CD4-positive, alpha-beta T cell treated with Interleukin-15 for 4 hours (primary cell): ENCODE measurements at places on chromosomes 7 and 10.
A peak's percentile ranks its signal among the peaks of the same experiment; 100 is the strongest.

GRCh38 chr7:1246160-1246870 is 13.6 kb downstream of the UNCX start:
- no peak for DNase-seq

GRCh38 chr10:3946234-3947229 is 161.5 kb upstream of the KLF6 start:
- peak; percentile 34 for DNase-seq

- DNase-seq = no peak
Measured at GRCh38 chr7:45917064-45917463, 4.0 kb downstream of the IGFBP3 start.

- no peak for DNase-seq
Measured at GRCh38 chr10:6347391-6347951, 144.7 kb downstream of the PFKFB3 start.

DNA sequence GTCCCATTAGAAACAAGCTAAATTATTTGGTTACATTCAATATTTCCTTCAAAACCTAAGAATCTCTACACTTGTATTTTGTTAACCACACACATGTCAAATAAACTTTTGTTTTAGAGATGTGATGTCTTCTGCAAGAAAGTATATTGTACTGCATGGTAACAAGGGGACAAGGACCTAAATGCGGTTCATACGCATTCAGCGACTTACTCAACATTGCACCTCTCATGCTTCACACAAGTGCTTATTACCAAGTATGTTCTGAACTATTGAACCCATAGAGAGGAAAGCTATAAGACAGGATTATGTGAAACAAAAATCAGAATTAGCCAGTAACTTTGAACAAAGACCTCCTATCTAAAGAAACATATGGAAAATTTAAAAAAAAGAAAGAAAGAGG is 68.3 kb downstream of the CREB5 start:
- no peak for DNase-seq

GRCh38 chr10:17685233-17685840 is 41.4 kb downstream of the STAM start:
- DNase-seq = no peak

DNA sequence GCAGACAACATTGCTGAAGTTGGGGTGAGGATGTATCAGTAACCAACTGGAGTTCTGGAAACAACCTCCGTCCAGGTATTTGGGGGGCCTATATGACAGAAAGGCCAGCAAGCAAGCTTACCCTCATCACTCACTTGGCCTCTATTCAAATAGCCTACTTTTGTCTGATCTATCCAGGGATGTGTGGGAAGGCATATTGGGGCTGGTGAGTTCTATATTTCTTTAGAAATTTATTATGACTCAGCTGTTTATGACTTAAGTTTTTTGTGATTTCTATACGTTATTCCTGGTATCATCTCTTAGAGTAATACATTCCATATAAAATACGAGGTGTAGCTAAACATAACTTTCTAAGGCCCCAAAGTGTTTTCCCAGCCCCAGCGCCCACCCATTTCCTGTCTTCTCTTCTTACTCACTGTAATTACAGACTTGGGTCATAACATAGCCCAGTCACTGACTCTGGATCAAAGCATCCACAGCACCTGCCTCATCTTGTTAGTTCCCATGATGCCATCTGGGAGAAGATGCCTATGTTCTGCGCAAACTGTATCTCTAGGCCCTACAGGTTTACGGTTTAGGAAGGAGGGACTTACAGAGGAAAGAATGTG is 18.1 kb downstream of the GARS1 start:
- no peak for DNase-seq

DNA sequence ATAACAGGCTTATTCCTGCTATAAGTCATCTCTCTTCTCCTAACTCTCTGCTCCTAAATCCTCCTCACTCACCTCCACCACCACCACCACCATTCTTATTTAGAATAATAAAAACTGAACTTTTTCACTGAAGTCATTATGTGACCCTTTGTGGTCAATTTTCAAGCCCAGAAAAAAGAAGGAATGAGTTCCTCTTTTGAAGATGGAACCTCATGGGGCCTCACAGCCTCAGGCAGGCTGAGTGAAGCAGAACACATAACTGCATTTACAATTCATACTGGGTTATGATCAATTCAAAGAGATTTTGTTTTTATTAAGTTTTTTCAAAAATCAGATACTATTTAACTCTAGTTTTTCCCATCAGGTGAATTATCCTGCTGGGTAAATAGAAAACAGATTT is 29.8 kb downstream of the PNLIPRP3 start:
- DNase-seq = no peak

GRCh38 chr7:157009778-157010587 is 480 bp downstream of the MNX1 start:
- DNase-seq = no peak

DNA sequence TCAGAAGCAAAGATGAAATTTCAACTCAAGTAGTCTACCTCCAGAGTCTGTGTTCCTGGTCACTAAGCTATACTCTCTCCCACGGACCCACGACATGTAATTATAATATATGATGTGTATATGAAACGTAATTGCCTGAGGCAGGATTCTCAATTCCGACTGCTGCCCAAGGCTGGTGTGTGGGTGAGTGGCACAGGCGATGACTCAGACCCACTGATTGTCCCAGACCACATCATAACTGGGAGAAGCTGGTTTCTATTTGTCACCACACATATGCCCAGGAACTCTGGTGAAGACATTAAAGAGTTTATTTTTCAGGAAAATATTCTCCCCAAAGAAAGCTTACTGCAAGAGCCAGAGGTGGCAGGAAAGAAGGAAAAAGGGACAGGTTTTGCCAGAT is 219.3 kb downstream of the JAZF1 start:
- DNase-seq = no peak

DNA sequence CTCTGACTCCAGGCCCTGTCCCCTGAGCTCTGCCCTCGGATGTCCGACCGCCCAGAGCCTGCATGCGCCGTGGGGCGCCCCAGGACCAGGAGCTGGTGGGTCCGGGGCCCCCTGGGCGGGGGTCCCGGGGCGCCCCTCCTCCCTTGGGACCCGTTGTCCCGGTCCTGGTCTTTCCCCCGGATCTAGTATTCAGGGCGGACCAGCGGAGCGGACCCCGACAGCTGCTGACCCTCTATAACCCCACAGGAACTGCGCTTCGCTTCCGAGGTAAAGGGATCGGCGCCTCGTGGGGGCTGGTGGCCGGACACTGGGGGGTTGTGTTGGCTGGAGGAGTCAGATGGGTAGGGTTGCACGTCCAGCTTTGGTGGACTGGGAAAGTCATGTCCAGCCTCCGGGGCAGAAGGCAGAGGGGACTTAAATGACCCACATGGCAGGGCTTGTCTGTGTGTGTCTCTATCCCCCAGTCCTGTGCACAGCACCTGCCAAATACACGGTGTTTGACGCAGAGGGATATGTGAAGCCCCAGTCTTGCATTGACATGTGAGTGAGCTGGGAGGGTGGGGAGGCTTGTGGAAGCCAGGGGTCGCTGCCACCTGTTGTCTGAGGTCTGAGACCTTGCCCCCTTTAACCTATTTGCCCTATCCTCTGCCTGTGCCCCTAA is 520 bp downstream of the MOSPD3 start:
- DNase-seq = no peak

DNA sequence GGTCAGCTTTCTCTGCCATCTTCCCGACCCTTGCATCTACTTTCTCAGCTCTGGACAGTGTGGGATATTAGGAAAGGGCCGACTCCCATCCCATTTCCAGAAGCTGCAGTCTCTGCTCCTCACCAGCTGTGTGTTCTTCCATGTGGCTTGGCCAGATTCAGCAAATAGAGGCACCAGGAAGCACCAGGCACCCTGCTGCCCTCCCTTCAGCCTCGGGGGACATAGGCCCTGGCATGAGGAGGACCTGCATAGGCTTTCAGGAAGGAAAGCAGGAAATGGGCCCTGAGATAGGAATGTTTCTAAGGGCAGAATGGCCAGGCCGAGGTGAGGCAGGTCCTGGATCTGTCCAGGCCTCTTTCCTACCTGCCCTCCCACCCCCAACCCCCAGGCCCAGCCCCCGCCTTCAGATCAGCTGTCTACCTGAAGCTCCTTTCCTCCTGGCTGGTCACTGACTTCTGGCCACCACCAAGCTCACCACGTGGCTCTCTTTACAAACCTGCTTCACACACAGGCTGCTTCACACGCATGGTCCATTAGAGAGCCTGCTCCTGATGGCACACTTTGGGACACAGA is 27.5 kb upstream of the PURB start:
- DNase-seq = no peak

- no peak for DNase-seq
Measured at GRCh38 chr10:73634421-73634820, 6.9 kb downstream of the MYOZ1 start.

DNA sequence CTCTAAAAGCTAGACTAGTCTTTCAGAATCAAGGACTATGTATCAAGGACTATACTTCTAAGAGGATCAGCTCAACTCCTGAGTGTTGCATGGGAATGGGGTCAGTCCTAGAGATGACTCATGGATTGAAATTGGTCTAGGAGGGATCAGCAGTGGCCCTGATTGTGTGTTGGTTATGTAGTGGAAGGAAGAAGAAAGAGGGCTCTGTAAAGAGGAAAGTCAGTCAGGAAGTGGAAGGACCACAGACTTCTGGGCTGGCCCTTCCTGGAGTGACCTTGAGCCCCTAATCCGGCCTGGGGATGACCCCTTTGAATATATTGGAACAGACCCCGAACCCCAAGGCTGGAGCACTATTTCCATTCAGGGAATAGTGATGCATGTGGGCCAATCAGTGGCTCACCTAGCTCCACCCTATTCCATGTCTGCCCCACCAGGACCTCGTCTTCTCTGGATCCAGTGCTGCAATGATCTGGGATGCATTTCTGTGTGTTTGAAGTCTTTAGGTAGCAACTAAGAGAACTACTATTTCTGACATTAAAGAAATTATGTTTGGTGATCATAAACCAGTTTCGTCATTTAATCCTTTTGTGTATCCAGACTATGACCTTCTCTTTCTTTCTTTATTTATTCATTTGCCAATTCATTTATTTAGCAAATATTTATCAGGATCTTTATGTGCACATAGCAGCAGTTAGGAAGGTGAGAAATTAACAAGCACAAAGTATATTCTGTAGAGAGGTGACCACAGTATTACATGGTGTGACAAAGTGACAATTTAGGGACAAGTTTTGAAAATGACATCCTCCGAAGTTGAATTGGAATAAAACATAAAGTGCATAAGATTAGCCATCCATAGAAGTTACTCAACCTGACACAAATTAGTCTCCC is 48.6 kb upstream of the KIF5B start:
- DNase-seq = no peak

DNA sequence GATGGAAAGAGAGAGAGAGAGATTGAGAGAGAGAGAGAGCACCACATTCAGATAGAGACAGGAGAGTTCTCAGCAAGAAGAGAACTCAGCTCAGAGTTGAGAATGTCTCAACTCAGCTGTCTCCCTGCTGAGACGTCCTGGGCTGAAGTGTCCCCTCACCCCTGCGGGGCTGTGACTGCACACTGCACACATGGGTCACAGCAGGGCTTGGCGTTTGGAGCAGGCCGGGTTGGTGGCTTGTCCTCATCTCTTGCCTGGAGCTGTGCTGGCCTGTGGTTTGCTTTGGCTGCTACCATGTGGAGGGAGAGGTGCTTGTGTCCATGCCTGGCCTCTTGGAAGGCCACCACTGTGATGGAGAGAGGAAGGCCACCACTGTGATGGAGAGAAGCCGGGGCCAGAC is 167.9 kb downstream of the RNF216 start:
- DNase-seq = no peak
